CD4-positive, alpha-beta T cell treated with Interleukin-6 for 4 hours (primary cell): ENCODE measurements at places on chromosomes 12 and 14.

DNA sequence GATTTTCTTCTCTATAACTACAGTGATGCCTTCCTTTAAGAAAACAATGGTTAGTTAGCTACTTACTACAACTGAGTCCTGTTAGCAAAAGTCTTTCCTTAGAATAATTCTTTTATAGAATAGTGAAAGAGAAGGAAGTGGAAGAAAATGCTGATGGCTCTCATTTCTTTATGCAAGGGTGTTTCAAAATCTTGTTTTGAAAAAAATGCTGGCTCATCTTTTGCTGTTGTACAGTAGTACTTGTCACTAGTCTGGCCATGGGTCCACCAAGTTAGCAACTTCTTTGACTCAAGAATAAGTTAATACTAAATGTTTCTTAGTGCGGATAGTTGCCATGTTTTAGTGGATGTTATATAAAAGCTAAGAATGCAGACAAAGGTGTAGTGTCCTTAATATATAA is 225.4 kb downstream of the PTPRO start:
- DNase-seq = no peak

- DNase-seq = no peak
Measured at GRCh38 chr12:570921-571794, 92.1 kb downstream of the NINJ2 start.

- no peak for DNase-seq
Measured at GRCh38 chr12:107586256-107586970, 99.2 kb upstream of the PWP1 start.

DNA sequence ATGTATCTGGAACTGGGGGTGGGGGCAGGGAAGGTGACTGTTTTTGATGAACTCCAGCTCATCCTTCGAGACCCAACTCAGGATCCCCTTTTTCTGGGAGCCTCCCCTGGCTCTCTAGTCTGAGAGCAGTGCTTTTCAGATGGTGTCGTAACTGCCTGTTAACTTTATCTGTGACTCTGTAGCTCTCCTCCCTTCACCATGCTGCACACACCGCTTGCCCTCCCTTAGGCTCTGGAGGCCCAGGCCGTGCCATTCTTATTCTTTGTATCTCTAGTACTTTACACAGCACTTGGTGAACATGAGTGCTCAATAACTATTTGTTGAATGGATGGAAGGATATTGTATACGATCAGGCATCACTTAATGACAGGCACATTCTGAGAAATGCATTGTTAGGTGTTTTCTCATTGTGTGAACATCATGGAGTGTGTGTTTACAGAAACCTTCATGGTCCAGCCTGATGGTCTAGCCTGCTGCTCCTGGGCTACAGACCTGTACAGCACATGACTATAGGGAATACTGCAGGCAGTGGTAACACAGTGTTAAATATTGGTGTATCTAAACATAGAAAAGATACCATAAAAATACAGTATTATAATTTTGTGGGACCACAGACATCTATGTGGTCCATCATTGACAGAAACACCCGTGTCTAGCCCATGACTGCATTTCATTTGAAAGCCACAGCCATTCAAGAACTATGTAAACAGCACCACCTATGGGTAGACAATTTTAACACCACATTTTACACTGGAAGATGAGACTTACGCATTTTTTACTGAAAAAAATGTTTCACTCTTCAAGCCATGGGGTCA is 91.8 kb downstream of the EML1 start:
- DNase-seq = peak; percentile 21

- no peak for DNase-seq
Measured at GRCh38 chr12:11764837-11765236, 115.4 kb downstream of the ETV6 start.

DNA sequence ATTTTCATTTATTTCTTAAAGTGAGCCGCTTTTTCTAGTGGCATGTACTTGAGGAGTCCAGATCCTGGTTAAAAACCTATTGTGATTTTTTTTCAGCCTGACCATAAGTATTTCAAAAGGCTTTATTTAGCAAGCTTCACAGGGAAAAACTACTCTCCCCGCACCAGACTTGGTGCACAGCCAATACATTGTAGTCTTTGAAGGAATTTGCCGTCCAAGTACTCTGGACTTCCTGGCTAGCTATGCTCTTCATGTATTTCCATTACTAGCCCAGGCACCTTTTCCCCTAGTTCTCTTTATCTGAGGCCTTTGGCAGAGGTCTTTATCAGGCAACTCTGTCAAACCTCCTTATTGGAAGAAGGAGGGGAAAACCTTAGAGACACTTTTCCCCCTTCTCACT is 234.7 kb downstream of the CCDC91 start:
- no peak for DNase-seq

- DNase-seq = no peak
Measured at GRCh38 chr12:4250691-4251090, 22.9 kb upstream of the CCND2 start.

DNA sequence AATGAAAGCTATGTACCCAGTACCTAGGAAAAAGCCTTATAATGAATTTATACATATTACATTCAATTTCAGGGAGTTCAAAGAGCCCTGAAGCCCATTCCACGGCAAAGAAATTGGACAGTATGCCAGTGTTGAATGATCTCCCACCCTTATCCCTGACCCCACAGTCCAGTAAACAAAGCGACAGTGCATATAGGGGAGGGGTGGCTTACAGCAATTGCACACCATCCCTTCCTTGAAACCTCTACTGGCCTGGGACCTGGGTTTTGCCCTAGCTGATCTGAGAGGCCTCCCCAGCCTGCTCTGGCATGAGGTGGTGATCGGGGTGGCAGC is 17.3 kb upstream of the RND1 start:
- DNase-seq = no peak

DNA sequence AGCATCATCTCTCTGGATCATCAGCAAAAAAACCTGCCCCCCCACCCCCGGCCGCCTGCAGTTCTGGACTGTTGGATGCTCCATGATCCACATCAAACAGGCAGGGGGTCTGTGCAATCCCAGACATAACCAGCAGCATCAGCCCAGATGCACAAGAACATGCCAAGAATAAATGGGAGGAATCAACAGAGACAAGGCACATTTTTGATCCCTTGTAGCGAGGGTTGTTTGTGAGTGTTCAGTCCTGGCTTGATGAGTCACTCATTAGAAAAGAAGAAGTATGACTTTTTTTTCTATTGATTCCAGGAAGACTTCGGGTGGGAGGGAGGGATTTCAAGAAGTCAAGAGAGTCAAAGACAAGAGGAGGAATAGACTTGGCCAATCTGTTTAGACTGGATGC is 244.2 kb downstream of the KSR2 start:
- no peak for DNase-seq

DNA sequence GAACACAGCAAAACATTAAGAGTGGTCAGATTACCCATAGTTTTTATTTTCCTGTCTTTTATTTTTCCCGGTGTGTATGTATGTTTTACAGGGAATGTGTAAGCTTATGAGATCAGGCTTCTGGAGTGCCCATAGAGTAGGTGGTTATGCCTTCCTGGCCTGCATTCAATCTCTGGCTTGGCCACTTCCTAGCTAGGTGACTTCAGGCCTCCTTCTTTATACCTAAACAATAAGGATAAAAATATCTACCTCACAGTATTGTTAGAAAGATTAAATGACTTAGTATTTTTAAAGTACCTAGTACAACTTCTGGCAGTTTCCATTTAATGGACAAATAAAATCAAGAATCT is 42.4 kb downstream of the ITPR2 start:
- no peak for DNase-seq

DNA sequence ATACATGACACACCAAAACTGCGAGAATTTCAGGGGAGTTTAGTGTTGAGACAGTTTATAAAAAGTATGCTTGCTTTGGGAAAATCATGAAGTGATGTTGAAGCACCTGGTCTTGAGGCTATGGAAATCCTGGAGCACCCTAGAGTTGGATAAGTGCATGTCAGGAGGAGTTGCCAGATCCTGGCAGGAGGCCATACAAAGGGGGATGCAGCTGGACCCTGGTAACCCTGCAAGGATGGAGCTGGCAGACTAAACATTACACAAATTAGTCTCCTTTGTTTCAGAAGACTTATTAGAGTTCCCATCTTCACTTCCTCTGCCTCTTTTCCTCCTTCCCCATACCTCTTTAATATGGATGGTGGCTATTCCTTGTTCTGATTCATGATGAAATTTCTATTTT is 907.0 kb downstream of the BCL11B start:
- no peak for DNase-seq

GRCh38 chr12:53695152-53696145 is 19.6 kb upstream of the ATP5MC2 start:
- peak; percentile 56 for DNase-seq

- no peak for DNase-seq
Measured at GRCh38 chr12:129300011-129300410, 446.7 kb downstream of the GLT1D1 start.

- DNase-seq = no peak
Measured at GRCh38 chr12:103310546-103311270, 185.1 kb downstream of the C12orf42 start.

DNA sequence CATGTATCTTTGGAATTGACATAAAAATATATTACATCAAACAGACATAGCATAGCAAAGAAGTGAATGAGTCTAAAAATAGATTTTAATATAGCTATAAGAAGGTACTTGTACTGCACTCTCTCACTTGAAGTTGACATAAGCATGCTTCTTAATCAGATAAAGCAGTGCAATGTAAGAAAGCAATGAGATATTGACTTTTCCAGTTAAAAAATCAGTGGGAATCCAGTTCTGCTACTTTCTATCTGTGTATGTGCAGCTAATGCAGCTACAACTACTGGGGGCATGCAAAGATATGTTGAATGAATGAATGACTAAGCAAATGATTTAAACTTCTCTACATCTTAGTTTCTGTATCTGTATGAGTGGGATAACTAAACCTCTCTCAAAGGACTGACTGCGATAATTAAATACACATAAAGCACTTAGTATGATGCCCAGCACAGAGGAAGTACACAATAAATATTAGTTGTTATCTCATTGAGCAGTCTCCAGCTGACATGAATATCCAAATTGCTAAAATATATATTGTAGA is 10.3 kb downstream of the WASHC3 start:
- no peak for DNase-seq

DNA sequence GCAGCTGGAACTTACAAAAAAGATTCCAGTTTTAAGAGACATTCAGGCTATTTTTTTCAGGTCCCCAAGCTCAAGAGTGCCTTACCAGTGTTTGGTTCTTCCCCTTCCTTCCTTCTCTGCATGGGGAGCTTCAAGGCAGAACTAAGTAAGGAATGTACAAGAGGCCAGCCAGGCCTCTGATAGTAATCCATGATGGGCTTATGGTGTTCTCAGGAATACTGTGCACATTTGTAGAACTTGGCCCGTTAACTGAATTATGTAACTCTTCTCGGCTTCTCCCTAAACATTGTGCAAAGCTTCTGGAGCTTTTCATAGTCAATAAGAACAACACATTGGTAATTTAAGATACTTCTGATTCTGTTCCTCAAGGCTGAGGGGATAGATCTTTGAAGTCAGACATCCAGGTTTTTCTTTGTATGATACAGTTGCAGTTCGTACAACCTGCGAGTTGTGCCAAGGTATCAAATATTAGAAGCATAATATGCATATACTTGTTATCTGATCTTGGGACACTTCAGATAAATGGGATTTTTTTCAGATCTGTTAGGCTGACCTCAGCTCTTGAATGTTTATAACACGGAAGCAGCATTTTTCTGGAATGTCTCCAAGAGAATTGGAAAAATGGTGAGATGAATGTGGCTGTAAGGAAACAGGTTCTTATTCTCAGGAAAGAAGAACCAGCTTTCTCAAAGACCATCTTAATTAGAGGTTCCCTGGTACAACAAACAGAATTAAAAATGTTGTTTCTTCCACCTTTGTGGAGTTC is 148.6 kb downstream of the ANO4 start:
- no peak for DNase-seq

DNA sequence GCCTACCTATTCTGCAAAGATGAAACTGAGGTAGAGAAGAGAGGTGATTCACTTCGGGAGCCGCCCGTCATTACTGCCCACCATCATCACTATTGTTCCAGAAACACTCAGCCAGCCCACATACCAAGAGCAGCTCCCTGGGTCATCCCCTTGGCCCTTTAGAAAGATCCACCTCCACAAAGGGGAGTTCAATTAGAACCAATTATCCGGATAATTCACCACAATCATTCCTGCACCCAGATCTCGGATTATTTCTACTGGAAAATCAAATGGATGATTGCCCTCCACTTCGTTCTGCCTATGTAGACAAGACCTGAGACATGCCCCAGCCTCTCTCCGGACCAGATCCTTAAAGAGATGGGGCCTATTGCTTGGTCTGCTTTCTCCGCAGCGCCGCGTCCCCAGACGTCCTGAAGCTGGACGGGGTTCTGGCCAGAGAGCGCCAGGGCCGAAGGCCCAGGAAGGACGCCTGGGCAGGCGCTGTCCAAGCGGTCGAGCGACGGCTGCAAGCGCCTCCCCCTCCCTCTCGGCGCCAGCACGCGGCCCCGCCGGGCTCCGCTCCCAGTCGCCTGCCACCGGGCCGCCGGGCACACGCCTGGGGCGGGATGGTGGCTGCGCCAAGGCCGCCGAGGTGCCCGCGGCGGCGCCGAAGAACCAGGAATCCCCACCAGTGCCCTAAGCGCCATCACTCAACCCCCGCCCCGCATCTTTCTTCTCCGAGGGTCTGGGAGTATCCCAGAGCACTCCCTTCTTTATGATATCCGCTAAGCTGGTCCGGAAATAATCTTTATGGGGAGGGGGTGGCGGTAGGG is 1.3 kb upstream of the ASCL1 start:
- DNase-seq = no peak

GRCh38 chr14:78228702-78229327 is 58.6 kb downstream of the NRXN3 start:
- DNase-seq = no peak

DNA sequence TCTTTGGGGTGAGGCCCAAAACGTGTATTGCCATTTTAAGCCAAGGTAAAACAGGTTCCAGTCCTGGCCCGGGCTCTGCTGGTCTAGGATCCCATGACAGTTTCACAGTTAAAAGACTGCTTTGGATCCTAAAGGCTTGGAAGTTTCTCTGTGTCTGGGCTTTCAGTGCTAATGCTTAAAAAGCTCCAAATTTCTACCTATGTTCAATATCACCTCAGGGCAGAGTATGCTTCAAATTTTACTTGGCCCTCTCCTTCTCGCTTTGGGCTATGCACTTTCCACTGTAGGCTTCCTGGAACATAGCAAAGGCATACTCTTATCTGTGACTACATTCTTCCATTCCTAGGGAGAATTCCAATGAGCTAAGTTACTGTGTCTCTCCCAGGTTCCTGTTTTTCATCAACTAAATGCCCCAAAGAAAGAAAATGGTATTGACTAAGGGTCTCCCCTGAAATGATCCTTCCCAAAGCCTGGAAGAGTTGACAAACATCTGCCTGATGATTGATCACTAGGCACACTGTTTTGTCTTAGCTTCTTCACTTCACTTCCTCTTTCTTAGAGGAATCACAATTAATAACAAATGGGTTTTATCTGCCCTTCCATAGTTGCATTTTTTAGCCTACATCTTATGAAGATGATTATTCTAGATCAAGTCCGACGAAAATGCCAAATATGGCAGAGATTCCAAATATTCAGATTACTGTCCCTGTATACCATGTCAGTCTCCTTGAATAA is 79.4 kb downstream of the TMTC2 start:
- no peak for DNase-seq

- peak; percentile 32 for DNase-seq
Measured at GRCh38 chr12:51390891-51391282, 319 bp downstream of the GALNT6 start.

GRCh38 chr14:63692310-63693020 is 35.4 kb downstream of the SGPP1 start:
- no peak for DNase-seq

- DNase-seq = peak; percentile 15
Measured at GRCh38 chr12:13362260-13362841, 165.8 kb downstream of the EMP1 start.

- DNase-seq = no peak
Measured at GRCh38 chr12:26029736-26030022, 71.2 kb downstream of the RASSF8 start.

- no peak for DNase-seq
Measured at GRCh38 chr12:102526656-102527055, 46.3 kb upstream of the IGF1 start.
